ENCODE measurements at places on chromosomes 2 and 18.

DNA sequence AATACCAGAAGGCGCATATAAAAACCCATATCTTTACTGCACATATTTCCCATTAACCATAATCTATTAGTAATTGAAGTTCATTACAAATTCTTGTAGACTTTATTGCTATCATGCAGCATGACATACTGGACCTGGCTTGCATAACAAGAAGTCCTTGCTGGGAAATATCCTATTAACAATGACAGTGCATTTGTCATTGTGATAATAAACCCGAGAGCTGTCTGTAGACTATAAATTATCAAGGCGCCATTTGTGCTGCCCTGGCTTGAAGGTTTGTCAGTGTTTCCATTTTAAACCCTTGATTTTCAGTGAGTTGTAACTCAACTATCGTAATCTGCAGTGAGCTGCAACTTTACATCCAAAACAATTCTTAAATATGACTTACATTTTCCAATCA lies 59.0 kb downstream of the HNMT start:
- no peak for DNase-seq

- no peak for DNase-seq
Measured at GRCh38 chr18:58861861-58862301, 2.8 kb upstream of the ZNF532 start.

DNA sequence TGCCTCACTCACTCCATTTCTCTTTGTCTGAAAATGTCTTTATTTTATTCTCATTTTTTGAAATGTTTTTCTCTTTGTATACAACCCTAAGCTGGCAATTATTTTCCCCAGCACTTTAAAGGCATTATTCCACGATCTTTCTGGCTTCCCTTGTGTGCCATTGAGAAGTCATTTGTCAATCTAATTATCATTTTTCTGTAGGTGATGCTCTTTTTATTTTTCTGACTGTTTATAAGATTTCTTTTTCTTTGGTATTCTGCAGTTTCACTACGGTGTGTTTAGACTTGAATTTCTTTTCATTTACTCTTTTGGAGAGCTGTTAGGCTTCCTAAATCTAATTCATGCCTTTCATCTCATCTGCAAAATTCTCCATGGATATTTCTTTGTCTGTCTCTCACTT lies 8.1 kb downstream of the SCYGR4 start:
- DNase-seq, result no peak

DNA sequence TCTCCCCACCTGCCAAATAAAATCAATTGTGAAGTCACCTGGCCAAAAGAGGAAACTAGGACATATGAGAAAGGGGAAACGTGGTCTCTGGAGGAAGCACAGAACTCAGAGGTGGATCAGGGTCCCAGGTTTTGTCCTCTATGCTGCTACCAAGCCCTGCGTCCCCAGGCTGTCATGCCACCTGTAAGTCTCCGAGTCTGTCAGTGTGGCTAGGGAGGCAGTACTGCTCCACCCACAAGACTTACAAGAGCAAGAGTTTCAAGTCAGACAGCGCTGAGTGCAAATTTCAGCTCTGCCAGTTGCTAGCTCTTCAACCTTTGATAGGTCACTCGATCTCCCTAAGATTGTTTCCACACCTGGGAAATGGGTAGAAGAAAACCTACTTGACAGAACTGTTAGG lies 98.6 kb downstream of the C1QL2 start:
- no peak for DNase-seq

GRCh38 chr2:85247610-85248009 lies 80.2 kb downstream of the TGOLN2 start:
- DNase-seq, result no peak

DNA sequence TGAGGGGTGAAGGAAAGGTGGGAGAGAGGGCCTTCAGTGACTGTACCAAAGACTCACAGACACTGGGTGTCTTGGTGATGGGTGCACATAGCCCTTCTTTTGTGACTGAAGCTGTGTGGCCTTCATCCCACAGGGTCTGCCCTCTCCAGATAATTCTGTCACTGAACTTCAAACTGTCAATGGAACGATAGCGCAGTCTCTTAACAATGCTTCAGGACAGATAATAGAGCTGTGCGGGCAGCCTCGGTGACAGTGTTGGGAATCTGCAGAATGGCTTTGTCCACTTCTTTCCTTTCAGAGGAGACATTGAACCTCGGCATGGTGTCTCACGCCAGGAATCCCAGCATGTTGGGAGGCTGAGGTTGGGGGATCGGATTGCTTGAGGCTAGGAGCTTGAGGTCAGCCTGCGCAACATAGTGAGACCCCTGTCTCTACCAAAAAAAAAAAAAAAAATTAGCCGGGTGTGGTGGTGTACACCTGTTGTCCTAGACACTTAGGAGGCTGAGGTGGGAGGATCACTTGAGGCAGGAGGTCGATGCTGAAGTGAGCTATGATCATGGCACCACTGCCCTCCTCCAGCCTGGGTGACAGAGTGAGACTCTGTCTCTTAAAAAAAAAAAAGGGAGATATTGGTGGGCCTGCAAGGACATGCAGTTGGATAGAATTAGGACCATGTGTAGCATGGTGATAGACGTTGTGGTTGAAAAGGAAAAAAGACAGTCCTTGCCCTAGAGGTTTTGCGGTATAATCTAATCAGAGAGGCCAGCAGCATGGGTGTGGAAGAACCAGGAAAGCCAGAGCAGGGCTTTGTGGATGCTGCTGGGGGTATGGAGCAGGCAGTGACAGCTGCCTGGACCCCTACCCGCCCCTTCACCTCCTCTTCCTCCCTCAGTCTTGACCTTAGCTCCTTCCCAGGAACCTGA lies 91.4 kb downstream of the LDLRAD4 start:
- DNase-seq, result no peak

DNA sequence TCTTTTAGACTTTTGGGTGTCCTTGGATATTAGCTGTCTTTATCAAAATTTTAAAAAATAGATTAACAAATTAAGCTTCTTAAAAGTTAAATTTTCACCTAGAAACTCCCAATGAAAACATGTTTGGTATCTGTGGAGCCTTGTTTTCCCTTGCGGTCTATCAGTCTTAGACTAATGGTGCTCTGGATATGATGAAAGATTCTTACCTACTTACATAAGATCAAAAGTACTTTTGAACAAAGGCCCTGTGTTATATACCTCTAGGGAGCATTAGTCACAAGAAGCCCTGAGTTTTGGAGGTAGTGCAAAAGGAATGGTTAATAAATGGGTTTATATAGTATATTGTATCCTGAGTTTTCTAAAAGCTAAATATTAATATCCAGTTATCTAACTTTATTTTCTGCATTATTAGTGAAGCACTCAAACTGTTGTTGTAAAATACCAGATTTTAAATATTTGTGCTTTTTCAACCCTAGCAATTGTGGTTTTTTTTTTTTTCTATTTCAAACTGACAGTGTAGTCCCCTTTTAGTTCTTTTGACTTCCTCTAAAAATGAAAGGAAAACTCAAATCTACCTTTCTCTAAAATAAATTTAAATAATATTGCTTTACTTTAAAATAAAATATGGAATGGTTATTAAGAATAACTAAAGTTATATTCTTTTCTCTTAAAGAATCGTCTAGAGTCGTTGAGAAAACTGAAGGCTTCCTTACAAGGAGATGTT lies 18.1 kb downstream of the NDC80 start:
- no peak for DNase-seq

GRCh38 chr18:8003878-8004675 lies 437.0 kb downstream of the PTPRM start:
- no peak for DNase-seq

GRCh38 chr2:18057657-18058056 lies 179.2 kb downstream of the KCNS3 start:
- no peak for DNase-seq

DNA sequence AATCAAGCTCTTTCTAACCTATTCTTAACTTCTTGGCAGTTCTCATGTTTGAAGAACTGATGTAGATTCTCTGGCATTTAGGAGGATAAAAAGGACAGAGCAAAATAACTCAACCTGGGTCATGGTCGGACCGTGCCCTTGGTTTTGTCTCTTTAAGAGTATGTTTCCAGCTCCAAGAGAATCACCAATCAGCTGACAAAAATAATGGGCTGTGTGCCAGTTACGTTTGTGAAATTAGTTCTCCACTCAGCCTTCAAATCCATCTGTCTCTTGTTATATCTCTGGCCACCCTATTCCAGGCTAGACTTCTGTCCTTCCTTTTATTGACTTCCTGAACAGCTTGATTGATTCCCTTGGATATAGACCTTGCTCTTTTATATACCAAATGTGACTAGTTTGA lies 225.7 kb downstream of the EPHA4 start:
- DNase-seq, result no peak

DNA sequence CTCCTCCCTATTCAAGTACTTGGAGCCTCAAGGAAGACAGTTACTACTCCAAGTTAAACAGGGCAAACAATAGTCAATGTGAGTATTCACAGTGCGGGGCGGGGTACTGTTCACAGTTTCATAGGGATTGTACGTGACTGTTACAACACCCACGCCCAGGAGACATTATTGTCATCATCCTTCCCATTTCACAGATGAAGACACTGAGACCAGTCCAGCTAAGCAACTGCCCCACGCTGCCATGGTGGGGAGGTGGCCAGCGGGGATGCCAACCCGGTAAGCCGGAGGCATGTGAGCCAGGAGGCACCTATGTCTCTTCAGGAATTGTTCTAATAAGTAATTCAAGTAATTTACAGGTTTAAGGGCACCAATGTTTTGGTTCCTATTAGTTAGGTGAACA lies 982 bp downstream of the HJURP start:
- no peak for DNase-seq

- no peak for DNase-seq
Measured at GRCh38 chr2:37585295-37585908, 86.0 kb downstream of the CDC42EP3 start.

GRCh38 chr18:47149457-47150028 lies 757 bp downstream of the HDHD2 start:
- no peak for DNase-seq

DNA sequence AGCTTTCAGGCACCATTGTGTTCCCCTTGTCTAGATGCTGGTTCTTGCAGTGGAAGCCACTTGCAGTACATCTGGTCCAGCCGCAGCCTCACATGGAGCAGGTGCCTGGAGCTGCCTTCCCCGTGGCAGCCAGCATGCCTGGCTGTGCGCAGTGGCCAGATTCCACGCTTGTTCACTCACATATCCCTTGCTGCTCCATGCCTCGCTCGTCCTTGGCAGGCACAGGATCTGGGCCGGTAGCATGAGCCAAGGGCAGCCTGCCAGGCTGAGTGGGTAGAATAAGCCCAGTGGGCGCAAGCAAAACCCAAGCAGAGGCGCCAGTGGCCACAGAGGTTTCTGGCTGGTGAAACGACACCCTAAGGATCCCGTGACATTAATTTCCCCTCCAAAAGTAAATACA lies 20.6 kb downstream of the TMX3 start:
- no peak for DNase-seq

GRCh38 chr18:23227726-23228070 lies 92.4 kb downstream of the CABLES1 start:
- DNase-seq, result no peak

DNA sequence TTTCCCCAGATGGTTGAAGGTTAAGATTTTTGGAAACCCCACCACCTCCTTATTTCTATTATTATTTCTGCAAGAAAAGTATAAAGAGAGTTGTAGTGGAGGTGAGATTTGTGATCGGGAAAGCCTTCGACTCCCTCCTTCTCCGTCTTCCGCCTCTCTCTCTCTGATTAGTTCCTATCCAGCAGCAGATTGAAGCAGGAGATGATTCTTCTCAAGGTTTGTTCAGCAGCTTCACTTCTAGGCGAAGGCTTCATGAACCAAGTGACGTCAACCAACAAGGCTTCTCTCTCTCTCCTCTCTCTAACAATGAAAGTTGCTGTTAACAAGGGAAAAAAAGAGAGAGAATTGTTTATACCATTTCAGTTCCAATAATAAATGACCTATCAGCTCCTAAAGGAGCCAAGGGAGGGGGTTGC lies at the start of gene BAZ2B:
BAZ2B (minus strand) TSS at position 263 of the 416 bp plus-strand sequence. CDS start 137,829 bp downstream, outside the sequence.
- no peak for DNase-seq

GRCh38 chr18:2985628-2986027 lies 27.3 kb downstream of the LPIN2 start:
- DNase-seq, result no peak

- DNase-seq, result no peak
Measured at GRCh38 chr2:96642564-96643360, at the start of gene FER1L5. TSS of gene FER1L5 (plus strand) at chr2:96642764. CDS start at chr2:96642837, 73 bp downstream.

DNA sequence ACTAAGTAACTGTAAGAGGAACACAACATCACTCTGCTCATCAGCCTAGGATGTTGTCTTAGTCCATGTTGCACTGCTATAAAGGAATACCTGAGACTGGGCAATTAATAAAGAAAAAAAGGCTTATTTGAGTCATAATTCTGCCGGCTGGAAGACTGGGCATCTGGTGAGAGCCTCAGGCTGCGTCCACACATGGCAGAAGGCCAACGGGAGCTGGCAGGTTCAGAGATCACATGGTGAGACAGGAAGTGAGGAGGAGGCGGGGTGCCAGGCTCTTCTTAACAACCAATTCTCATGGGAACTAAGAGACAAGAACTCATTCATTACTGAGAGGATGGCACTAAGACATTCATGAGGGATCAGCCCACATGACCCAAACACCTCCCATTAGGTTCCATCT lies 46.8 kb downstream of the EPG5 start:
- DNase-seq, result no peak

GRCh38 chr2:177727577-177728398 lies 335.2 kb downstream of the AGPS start:
- no peak for DNase-seq

DNA sequence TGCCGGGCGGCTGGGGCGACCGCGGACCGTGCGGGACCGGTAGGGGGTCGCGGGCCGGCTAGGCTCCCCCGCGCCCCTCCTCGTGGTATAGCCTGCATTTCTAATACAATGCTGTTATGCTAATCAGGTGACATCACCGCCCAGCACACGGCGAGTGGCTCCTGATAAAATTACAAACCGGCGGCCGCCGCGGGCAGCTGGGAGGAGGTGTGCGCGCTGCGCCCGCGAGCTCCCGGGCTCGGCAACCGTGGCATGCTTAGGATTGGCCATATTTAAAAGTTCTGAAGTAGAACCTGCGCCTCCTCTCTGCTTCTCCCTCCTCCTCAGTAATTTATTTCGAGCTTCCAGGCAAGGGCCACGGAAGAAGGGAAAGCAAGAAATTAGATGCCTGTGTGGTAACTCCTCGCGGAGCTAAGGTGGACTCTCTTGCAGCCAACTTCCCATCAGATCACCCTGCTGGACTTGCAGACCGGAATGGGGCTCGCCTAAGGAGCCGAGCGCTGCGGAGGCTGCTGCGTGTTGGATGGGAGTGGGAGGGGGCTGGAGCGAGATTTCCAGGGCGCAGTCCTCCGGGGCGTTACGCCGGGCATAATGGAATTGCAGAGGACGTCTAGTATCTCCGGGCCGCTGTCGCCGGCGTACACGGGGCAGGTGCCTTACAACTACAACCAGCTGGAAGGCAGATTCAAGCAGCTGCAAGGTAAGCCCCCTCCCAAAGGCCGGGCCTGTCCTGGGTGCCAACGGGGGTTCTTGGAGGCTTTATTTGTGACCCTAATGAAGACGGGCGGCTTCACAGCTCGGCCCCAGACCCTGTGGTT lies 102.3 kb downstream of the SPTBN1 start:
- DNase-seq, result peak; percentile 27
